ENCODE measurements at places on chromosomes 5 and 9.

GRCh38 chr9:68690088-68690487 is 15.0 kb upstream of the PIP5K1B start:
- DNase-seq = no peak

GRCh38 chr5:172788771-172789686 is 18.0 kb upstream of the DUSP1 start:
- no peak for DNase-seq

DNA sequence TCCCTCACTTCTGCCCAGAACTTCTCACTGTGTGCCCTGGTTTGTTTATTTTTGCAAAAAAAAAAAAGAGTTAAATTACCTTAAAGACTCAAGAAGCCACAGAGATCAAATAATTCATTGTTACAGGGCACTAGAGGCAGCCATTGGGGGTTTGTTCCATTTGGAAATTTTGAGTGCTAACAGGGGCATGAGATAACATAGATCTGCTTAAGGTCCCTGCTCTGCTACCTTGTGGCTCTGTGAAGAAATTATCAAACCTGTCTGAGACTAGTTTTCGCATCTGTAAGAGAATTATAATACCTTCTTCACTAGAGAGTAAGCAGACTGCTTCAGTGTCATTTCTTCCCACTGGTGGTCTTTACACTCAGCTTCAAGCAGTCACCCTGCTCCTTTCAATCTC is 394 bp downstream of the TLR4 start:
- DNase-seq = no peak

GRCh38 chr5:139021346-139021745 is 146.2 kb upstream of the LRRTM2 start:
- DNase-seq = no peak

GRCh38 chr9:133045132-133045531 is 14.3 kb downstream of the GTF3C5 start:
- DNase-seq = no peak

DNA sequence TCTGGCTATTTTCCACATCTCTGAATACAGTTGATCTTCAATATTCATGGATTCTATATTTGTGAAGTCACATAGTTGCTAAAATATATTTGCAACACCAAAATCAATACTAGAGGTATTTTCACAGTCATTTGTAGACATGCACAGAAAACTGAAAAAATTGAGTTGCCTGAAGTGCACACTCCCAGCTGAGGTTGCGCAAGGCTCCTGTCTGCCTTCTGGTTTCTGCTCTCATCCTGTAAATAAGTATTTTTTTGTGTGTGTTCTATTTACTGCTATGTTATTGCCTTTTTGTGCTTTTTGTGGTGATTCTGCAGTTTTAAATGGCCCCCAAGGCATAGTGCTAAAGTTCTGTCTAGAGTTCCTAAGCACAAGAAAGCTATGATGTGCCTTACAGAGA is 371.1 kb upstream of the GRAMD2B start:
- DNase-seq = no peak

GRCh38 chr5:58370606-58371005 is 89.3 kb downstream of the PLK2 start:
- no peak for DNase-seq

DNA sequence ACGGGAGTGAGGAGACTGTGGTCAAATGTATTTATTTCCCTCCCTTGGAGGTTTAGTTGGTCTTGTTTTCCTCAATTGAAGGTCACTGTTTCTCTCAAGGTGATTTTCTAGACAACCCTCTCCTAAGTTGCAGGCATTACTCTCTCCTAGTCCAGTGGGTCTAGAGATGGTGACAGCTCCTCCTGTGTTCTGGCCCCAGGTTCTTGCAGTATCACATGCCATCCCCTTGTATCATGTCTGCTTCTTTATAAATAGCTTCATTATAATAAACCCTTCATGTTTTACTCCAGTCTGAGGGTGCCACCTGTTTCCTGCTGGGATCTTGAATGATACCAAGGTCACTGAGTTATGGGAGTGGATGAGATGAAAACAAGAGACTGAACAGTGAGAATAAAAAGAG is 208.0 kb upstream of the KCNN2 start:
- DNase-seq = no peak

- no peak for DNase-seq
Measured at GRCh38 chr5:154334406-154335064, 111.3 kb upstream of the SAP30L start.

DNA sequence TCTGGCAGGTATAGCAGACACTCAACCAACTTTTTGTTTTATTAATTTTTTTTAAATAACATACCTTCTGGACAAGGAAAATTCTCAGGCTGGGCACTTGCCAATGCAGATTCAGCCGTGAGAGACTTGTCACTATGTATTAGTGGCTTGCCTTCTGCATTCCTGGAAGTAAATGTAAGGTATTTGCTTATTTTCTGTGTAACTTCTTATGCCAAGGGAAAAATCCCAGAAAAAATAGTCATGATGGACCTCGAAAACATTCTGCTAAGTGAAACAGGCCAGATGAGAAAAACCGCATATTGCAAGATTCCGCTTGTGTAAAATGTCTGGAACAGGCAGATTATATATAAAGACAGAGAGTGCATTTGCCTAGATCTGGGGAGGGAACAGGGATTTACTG is 260.3 kb upstream of the DAPK1 start:
- DNase-seq = no peak

GRCh38 chr5:111121926-111122325 is 29.8 kb downstream of the WDR36 start:
- no peak for DNase-seq

- DNase-seq = no peak
Measured at GRCh38 chr5:1525624-1526189, 1.9 kb upstream of the LPCAT1 start.

DNA sequence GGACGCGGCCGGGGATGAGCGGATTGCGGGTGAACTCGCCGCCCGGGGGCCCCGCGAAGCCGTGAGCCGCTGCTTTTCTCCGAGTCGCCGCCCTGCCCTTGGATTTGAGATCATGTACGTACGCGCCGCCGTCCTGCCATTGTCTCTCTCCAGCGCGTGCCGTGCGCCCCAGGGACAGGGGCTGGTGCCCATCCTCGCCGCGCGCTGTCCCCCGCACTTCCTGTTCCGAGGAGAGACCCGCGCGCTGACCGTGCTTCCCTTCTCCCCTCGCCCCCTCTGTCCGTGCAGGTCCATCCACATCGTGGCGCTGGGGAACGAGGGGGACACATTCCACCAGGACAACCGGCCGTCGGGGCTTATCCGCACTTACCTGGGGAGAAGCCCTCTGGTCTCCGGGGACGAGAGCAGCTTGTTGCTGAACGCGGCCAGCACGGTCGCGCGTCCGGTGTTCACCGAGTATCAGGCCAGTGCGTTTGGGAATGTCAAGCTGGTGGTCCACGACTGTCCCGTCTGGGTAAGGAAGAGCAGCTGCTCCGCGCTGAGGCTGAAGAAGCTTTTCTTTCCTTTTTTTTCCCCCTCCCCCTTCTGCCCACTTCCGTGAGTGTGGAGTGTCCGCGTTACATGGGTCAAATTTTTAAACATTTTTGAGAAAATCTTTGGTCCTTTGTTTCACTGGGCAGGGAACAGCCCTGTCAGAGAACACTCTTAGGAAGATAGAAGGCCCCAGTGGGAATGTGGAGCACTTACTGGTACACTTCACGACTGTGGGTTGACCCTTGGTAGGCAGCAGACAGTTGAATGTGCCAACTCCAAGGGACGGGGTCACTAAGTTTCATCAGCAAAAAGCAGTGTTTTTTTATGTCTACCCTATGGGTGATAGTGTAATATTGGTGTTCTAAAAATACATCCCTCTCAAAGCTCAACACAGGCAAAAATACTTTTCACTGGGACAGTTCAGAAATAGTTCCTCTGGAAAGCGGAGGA is 727 bp downstream of the RHOBTB3 start:
- DNase-seq = peak; percentile 65

DNA sequence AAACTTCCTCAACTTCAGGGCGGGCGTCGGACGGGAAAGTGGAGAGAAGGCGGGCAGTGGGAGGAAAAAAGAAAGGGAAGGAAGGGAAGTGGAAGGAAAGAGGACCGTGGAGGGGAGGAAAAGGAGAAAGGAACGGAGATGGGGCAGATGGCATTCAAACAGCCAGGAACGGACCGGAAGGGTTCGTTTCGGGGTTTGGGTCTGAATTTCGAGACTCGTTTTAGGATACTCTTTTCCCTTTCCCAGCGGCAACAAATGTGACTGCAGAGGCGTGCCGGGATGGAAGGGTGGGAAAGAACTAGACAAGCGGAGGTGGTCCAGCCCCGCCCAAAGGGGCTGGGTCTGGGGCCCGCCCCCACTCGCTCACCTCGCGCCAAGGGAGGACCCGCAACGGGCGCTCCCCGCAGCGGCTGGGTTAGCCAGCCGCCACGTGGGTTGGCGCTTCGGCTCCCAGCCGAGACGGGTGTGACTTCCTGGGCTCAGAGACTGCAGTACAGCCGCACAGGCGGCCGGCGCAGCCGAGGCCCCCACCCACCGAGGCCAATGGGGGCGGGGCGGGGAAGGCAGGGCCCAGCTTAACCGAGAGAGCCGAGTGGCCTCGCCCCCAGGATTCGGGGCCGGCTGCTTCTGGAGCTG is 2.7 kb downstream of the VCAN start:
- peak; percentile 79 for DNase-seq

GRCh38 chr5:77563475-77563874 is 71.4 kb upstream of the WDR41 start:
- peak; percentile 42 for DNase-seq

- DNase-seq = peak; percentile 29
Measured at GRCh38 chr5:143402553-143403333, 743 bp downstream of the NR3C1 start.

DNA sequence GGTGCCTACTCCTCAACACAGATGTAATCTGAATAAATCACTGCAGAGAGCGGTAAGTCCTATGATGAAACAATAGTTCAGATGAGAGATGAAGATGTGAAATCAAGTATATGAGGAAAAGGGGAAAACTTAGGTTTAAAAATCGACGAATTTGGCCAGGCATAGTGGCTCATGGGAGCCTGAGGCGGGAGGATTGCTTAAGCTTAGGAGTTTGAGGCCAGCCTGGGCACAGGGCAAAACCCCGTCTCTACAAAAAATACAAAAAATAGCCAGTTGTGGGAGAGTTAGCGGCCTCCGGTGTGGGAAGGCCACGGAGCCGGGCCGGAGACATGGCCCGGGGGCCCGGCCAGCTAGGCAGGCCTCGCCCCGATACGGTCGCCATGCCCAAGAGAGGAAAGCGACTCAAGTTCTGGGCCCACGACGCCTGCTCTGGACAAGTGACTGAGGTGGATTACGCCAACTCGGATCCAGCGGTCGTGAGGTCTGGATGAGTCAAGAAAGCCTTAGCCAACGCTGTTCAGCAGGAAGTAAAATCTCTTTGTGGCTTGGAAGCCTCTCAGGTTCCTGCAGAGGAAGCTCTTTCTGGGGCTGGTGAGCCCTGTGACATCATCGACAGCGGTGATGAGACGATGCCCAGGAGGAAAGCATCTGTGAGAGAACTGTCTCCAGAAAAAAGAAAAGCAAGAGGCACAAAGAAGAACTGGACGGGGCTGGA is 62.8 kb upstream of the SUB1 start:
- DNase-seq = no peak

GRCh38 chr9:121774715-121775613 is 123.5 kb downstream of the DAB2IP start:
- no peak for DNase-seq

DNA sequence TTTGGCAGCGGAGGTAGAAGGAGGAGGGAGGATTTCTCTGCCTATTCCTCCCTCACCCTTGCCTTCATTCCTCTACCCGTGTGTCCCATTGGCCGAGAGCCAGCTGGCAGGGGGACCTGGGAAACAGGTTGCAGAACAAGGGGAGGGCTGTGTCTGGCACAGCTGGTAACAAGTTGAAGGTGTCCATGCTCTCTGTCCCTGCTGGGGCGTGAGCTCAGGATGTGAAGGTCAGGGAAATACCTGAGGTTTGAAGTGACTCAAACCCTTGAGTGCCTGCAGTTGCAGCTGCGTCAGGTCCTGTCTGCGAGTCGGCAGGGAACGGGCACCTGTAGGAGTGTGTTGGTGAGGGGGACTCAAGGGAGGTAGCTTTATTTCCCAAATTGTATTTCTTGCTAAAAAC is 16.2 kb downstream of the MIGA2 start:
- DNase-seq = no peak

DNA sequence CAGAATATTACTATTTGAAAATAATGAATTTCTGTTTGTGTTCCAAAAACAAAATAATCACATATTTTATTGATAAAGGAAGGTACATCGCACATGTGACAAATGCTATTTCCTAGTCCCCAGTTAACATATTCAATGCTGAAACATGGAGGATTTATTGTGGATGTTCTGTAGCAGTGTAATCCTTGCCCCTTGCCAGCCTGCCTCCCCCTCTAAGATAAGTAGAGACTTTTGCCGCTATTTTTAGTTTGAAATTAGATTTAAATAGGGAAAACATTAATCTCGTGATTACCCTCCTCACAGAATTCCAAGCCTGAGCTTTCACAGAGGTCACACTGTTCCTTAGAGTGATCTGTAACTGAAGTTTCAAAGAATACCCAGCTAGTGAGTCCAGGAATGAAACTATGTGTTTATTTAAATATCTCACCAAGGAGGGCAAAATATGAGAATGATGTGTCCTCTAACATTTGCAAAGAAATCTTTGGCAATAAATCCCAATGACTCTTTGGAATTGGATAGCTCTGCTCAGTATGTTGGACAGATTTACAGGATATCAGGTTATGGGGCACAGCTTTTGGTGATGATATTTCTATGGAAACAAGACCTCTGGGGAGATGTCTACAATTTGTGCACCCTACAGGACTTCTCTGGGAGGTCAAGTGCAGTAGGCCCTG is 17.3 kb downstream of the CTXN3 start:
- no peak for DNase-seq

- no peak for DNase-seq
Measured at GRCh38 chr9:108859459-108860114, 2.5 kb upstream of the ACTL7A start.

DNA sequence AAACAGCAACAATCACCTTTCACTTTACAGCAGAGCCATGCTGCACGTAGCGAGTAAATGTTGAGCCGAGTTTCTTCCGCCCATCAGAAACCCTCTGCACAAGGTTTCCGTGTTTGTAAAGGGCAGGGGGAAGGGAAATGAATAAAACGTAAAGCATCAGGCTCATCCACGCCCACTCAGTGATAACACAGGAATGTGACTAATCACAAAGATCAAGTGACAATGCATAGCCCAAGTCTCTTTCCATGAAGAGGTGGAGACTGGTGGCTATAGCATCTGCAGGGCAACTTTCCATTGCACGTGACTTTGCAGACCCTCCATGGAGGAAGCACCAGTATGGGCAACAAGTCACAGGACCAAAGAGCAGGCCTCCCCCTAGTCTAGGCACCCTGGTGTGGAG is 56.6 kb downstream of the CAMSAP1 start:
- DNase-seq = no peak

GRCh38 chr9:83584995-83585394 is 37.9 kb upstream of the IDNK start:
- peak; percentile 9 for DNase-seq
